Stimulated activated CD8-positive, alpha-beta memory T cell treated with anti-CD3 and anti-CD28 coated beads, Interleukin-2, amount 100 ng/mL, for 1 hour (primary cell): ENCODE measurements at places on chromosomes 3 and 15.
A peak's percentile ranks its signal among the peaks of the same experiment; 100 is the strongest.

DNA sequence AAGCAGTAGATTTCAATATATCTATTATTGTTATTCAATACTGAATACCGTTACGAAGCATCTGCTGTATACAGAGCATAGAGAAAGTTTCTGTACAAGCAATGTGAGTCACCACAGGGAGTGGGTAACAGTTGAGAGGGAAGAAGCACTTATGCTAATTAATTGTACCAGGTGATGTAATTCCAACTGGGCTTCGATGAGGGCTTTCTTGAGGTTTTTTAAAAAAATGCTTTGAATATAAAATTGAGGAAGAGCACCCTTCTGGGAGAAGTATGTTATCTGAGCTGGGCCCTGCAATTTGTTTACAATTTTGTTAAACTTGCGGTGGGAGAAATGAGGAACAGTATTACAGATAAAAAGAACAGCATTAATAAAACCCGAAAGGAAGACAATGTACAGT, 197.9 kb downstream of the TPRG1 start:
- DNase-seq, result no peak

- no peak for DNase-seq
Measured at GRCh38 chr3:100972867-100973266, 20.4 kb downstream of the ABI3BP start.

DNA sequence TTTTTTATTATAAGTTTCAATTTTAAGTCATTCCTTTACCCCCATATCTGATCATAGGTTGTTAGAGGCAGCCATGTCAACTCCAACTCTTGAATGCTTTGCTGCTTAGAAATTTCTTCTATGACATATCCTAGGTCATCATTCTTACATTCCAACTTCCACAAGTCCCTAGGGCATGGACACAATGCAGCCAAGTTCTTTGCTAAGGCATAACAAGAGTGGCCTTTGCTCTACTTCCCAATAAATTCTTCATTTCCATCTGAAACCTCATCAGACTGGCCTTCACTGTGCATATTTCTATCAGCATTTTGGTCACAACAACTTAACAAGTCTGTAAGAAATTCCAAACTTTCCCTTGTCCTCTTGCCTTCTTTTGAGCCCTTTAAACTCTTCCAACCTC, 28.5 kb downstream of the TRIM42 start:
- no peak for DNase-seq

DNA sequence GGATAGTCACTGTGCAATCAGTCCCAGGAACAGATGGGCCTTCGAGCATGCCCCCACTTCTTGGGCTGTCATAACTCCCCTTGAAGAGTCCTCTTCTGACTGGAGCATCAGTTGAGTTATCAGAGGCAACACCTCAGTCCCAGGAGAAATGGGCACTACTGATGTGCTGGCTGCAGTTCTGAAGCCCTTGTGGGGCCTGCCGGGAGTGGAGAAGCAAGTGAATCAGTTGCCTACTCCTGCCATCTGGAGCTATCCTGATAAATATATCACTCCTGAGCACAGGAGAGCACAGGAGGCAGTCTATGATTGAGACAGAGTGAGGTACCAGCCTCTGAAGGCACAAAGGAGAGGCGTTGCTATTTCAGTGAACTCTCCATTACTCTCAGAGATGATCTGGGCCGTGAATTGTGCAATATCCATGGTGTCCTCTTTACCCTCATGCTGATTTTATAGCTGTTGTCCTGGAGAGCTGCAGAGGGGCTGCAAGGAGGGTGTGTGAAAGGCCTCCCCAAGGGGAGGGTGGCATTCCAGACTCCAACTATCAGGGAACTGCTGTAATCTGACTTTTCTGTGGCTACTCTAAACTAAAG, 344.2 kb upstream of the ROPN1 start:
- DNase-seq, result no peak

GRCh38 chr3:115922681-115923347, 299.5 kb downstream of the GAP43 start:
- DNase-seq, result no peak

GRCh38 chr3:113242096-113242581, 30.8 kb downstream of the BOC start:
- no peak for DNase-seq

DNA sequence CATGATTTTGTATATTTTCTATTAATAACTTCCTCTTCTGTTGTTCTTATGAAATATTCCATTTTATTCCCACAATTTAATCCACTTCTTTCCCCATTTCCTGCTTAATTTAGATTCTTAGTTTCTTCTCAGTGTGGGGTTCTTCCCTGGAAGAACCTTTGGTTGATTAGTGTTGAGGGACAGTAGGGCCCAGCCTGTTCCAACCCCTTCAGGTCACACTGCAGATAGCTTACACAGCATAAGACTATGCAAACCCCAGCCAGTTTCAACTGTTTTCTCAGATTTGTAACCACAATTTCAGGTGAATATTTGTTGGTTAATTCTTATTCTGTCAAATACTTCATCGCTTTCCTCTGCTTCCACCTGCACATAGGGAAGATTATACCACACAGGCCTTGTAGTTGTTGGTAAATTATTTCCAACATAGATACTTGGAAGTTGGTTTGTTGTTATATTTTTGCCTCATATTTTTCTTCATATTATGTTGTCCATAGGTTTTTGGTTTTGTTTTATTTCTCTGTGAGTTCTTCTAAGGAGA, 34.7 kb downstream of the AADACL2 start:
- DNase-seq, result no peak

GRCh38 chr15:73571346-73571745, 61.8 kb downstream of the NPTN start:
- no peak for DNase-seq

DNA sequence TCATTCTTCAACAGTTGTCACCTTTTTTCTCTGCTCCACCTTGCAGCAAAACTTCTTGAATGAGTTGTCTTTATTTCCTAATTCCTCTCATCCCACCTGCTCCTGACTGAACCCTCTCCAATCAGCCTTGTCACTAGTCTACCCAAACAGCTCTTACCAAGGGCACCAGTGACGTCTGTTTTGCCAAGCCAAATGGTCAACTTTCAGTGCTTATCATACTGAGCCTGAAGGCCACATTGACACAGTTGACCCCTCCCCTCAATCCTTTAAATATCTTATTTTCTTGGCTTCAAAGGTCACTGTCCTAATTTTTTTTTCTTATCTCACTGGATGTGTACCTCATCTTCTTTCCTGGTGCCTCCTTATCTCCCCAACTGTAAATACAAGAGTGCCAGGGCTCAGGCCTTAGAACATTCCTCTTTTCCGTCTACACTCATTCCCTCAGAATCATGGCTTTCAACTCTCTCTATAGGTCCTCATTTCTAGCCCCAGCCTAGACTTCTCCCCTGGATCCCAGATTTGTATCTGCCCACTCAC, 43.2 kb downstream of the CMTM8 start:
- no peak for DNase-seq

DNA sequence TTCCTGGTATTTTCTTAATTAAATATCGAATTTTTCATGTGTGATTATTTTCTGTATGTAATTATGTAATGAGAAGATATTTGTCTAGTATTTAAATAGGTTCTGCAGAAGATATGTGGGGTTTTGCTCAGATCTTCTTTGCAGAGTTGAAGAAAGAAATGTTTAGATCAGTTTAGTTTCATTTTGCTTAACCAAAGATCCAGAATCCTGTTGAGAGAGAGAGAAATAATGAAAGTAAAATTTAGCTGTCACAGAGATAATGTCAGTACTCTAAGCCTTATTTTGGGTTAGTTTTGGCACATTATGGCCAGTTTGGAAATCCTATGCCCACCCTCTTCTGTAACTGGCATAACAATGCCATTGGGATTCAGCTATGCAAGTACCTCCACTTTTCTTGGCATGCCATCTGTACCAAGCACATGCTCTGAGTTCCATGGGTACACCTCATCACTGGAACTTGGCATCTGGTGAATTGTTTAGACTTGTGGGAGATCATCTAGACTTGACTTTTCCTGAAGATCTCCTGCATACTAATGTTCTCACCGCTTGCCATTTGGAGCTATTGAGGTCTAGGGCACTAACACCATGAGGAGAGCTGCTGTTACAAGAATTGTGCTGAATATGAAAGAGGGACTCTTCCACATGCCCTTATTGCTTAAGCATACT, 30.9 kb downstream of the PLSCR1 start:
- DNase-seq, result no peak

- no peak for DNase-seq
Measured at GRCh38 chr3:10189557-10190354, 25.0 kb downstream of the IRAK2 start.

DNA sequence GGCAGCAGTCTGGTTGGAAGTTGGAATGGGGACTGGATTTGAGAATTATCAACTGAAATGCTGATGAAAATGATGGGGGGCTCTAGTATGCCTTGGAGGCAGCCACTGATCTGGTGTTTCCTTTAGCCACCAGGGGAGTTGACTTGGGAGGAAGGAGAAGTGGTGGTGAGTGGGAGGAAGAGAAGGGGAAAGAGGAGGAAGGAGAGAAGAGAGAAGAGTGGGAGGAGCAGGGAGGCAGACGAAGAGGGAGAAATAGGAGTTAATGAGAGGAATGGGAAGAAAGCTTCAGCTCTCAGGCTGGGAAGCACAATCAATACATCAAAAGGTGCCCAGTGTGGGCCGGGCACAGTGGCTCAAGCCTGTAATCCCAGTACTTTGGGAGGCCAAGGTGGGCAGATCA, 23.3 kb upstream of the HCN4 start:
- no peak for DNase-seq

DNA sequence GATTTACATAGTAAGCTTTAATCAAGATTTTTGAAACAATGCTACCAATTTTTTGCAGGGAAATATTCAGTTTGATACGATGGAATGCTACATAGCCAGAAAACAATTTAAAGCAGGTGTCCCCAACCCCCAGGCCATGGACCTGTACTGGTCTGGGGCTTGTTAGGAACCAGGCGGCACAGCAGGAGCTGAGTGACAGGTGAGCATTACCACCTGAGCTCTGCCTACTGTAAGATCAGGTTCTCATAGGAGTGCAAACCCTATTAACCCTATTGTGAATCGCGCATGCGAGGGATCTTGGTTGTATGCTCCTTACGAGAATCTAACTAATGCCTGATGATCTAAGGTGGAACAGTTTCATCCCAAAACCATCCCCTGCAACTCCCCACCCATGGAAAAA, 322.6 kb upstream of the NECTIN3 start:
- no peak for DNase-seq

GRCh38 chr15:40743921-40744814, 10.9 kb downstream of the RMDN3 start:
- DNase-seq, result peak; percentile 35

GRCh38 chr3:123053107-123053506, 13.7 kb upstream of the PDIA5 start:
- no peak for DNase-seq

DNA sequence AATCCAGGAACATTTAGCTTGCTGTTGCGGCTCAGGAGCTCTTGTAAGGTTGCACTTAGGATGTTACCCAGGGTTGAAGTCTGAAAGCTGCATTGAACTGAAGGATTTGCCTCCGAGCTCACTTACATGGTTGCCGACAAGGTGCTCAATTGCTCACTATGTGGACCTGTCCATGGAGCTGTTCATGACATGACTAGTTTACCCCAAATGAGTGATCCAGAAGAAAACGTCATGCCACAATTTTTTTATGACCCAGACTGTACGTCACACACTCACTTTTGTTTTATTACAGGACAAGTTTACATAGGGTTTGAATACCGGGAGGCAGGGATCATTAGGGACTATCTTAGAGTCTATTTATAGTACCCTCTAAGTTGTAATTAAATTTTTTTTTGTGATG, 21.0 kb upstream of the CLDN11 start:
- no peak for DNase-seq

GRCh38 chr3:172595664-172596393, 72.6 kb upstream of the TNFSF10 start:
- peak; percentile 14 for DNase-seq

DNA sequence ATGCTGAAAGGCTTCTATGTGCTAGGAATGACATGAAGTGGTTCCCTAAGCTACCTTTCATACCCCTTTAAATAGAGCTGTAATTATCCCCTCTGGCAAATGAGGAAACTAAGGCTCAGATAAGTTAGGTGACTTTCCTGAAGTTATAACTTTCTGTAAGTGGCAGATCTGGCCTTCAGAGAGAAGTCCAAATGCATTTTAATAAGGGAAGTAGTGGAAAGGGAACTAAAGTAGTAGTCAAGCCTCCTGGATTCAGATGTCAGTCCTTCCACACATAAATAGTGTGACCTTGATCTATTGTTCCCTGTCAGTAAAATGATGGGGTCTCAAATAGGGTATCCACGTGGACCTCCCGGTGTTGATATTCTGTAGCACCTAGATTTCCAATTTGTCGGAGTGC, 277.7 kb downstream of the EDEM1 start:
- no peak for DNase-seq

DNA sequence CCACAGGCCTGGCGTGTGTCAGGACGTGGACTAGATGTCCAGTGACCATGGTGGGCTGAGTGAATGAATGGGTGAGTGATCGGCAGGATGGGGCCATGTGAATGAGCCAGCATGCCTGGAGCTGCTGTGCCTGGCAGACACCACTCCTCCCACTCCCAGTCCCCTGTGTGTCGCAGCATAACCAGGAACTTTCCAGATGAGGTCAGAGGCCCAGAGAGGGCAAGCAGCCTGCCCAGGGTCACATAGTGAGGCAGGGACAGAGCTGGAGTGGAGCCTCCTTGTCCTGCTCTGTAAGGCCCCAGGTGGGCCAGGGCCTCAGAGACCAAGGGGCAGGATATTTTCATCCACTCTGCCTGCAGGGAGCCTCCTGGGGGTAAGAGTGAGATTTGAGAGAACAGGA, 6.4 kb downstream of the IQSEC1 start:
- no peak for DNase-seq

- no peak for DNase-seq
Measured at GRCh38 chr3:159938714-159939113, 49.9 kb upstream of the IL12A start.

- DNase-seq, result no peak
Measured at GRCh38 chr3:134563601-134564000, 77.7 kb downstream of the CEP63 start.

GRCh38 chr15:91100814-91101607, 954 bp downstream of the SV2B start:
- DNase-seq, result no peak

DNA sequence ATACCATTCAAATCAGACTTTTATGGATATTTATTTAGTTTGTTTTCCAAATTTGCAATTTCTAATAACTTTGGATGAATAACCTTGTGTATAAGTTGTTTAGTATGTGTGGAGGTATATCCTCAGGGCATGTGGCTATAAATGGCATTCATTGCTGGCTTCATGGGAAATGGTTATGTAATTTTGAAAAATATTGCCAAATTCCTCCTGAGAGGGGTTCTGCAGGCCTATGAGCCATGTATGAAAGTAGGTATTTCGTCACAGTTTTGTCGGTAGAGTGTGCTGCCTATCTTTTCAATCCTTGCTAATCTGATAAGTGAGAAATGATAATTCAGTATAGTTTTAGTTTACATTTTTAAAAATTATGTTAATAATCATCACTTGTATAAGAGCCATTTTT, 256.4 kb upstream of the ZNF385D start:
- no peak for DNase-seq

GRCh38 chr15:77671362-77672056, 38.8 kb upstream of the LINGO1 start:
- DNase-seq, result no peak
